Spleen (tissue), 13 donors: ENCODE measurements at places on chromosomes 5 and 9. TPM values are rescaled to one million over a fixed set of nuclear protein-coding genes. Genes with fewer than 3 reads are reported as not detected.

SIT1 gene
- total RNA-seq: 25.6 TPM

SV2C gene
- 0.14 TPM for total RNA-seq

PLAA gene
- 33.1 TPM for total RNA-seq

C5orf52 gene
- total RNA-seq: not detected

- DNase-seq: no peak
- no peaks in the 10 kb centered on the region for H3K36me3 ChIP-seq
- H3K27ac ChIP-seq: no peak overlapping the region
- H3K4me3 ChIP-seq: no peak overlapping the region
- no peaks in the 10 kb centered on the region for H3K27me3 ChIP-seq
- H3K4me1 ChIP-seq: no peaks in the 10 kb centered on the region
These were observed 59.4 kb downstream of the FYB1 start for GRCh38 chr5:39159811-39160490.

- no peak overlapping the region for H3K27ac ChIP-seq
- H3K4me1 ChIP-seq: peaks cover 28% of the 10 kb centered on the region
- H3K4me3 ChIP-seq: no peak overlapping the region
- DNase-seq: no peak
- peaks cover 16% of the 10 kb centered on the region for H3K36me3 ChIP-seq
These were observed 21.5 kb upstream of the AKNA start for GRCh38 chr9:114409103-114409780.

- H3K36me3 ChIP-seq: no peaks in the 10 kb centered on the region
- no peak overlapping the region for H3K4me3 ChIP-seq
- H3K4me1 ChIP-seq: peaks cover 9% of the 10 kb centered on the region
- no peak for DNase-seq
These were observed 61.4 kb downstream of the SNX24 start for GRCh38 chr5:122906768-122907167.
